ENCODE measurements at places on chromosomes 2 and 18. TPM values are rescaled to one million over a fixed set of nuclear protein-coding genes. Genes with fewer than 3 reads are reported as not detected.

The CENPA gene
- total RNA-seq, result not detected

The KLHL41 gene
- 0.24 TPM for total RNA-seq

The HOXD8 gene
- 1.7 TPM for total RNA-seq

The C1QL2 gene
- total RNA-seq, result not detected

The IL1RL1 gene
- total RNA-seq, result 11.6 TPM

The PLEK gene
- not detected for total RNA-seq

The ANTXR1 gene
- 4.6 TPM for total RNA-seq

The UGT1A10 gene
- not detected for total RNA-seq

The THAP4 gene
- 64.8 TPM for total RNA-seq

The CCDC85A gene
- total RNA-seq, result not detected

The SLC38A11 gene
- total RNA-seq, result not detected

The RND3 gene
- total RNA-seq, result 100.0 TPM

The EEF1B2 gene
- total RNA-seq, result 569 TPM

The ATOH8 gene
- total RNA-seq, result not detected

The CCDC142 gene
- total RNA-seq, result 14.5 TPM

The DOCK10 gene
- total RNA-seq, result 0.48 TPM

The MCEE gene
- total RNA-seq, result 6.6 TPM

The GCG gene
- not detected for total RNA-seq

The MC5R gene
- not detected for total RNA-seq

The TTLL4 gene
- total RNA-seq, result 5.1 TPM

The CFC1 gene
- total RNA-seq, result not detected

The SERPINB10 gene
- total RNA-seq, result 4.8 TPM

The POTEC gene
- total RNA-seq, result not detected

The SPDYA gene
- total RNA-seq, result 0.85 TPM

The TEKT4 gene
- total RNA-seq, result not detected

The TPO gene
- not detected for total RNA-seq

The CHRND gene
- not detected for total RNA-seq

The FTCDNL1 gene
- 0.21 TPM for total RNA-seq

The ACMSD gene
- total RNA-seq, result 1.7 TPM

The ALLC gene
- not detected for total RNA-seq

The REG3A gene
- not detected for total RNA-seq

The IL1RL2 gene
- 2.2 TPM for total RNA-seq

The G6PC2 gene
- total RNA-seq, result not detected

The EIF2AK2 gene
- total RNA-seq, result 24.3 TPM

The GPC1 gene
- total RNA-seq, result 130 TPM

The TFCP2L1 gene
- total RNA-seq, result 18.5 TPM

The RAPGEF4 gene
- total RNA-seq, result 1.4 TPM

The CCDC68 gene
- total RNA-seq, result 9.2 TPM

The CHRNG gene
- not detected for total RNA-seq

The PKP4 gene
- total RNA-seq, result 38.8 TPM

The DAW1 gene
- total RNA-seq, result 0.64 TPM

The ASB3 gene
- 15.6 TPM for total RNA-seq

Measured in tracheal epithelial cell (primary cell).